ENCODE measurements at places on chromosomes 7 and 10. TPM values are rescaled to one million over a fixed set of nuclear protein-coding genes. Genes with fewer than 3 reads are reported as not detected.
A peak's percentile ranks its signal among the peaks of the same experiment; 100 is the strongest.

DNA sequence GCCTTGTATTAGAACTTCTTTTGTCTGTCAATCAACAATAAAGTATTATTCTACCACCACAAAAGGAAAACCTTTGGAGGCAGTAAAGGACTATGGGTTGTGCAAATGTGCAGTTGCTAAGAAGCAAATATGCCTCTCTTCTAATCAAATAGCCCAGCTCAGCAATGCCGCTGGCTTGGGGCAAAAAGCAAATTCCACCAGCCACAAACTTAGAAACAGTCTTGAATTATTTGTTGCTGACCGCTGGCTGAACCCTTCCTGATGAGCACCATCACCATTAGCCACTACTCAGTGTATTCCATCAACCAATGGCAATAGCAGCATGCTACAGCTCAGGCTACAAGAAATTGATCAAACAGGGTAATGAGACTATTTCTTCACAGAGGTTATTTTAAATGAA lies 51.0 kb downstream of the SKAP2 start:
- no peak for DNase-seq

- DNase-seq: peak; percentile 97
Observed at GRCh38 chr7:35694784-35695472, at the start of gene HERPUD2. Gene HERPUD2, minus strand, starts transcription at chr7:35695135. Its CDS starts 805 bp downstream, at chr7:35694330.

HOXA11 gene
- 25.0 TPM for total RNA-seq

DNA sequence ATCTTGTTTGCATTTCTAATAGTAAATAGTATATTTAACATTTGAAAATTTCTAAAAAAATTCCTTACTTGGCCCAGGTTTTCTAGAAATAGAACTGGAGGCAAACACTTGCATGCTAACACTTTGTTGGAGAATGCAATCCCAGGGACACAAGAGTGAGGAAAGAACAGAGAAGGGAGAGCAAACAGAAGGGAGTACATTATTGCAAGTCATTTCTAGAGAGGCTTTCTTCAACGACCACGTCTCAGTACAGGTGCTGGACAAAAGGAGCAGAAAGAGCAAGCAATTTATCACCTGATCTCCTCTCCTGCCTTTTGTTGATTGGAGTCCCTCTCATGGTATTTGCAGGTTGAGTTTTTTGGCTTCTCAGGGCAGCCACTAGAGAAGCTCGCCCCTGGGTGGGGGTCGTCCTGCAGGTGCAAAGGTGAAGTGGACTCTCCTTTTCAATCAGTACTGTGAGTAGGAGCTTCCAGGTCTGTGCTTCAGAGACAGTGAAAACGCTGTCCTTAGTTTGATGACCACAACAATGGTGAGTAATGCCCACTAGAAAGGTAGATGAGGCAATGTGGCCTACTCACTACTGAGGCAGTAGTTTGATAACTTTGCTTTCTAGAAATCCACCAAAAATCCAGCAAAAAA lies 5.2 kb downstream of the CPED1 start:
- DNase-seq: no peak

NEUROG3 gene
- not detected for total RNA-seq

DNA sequence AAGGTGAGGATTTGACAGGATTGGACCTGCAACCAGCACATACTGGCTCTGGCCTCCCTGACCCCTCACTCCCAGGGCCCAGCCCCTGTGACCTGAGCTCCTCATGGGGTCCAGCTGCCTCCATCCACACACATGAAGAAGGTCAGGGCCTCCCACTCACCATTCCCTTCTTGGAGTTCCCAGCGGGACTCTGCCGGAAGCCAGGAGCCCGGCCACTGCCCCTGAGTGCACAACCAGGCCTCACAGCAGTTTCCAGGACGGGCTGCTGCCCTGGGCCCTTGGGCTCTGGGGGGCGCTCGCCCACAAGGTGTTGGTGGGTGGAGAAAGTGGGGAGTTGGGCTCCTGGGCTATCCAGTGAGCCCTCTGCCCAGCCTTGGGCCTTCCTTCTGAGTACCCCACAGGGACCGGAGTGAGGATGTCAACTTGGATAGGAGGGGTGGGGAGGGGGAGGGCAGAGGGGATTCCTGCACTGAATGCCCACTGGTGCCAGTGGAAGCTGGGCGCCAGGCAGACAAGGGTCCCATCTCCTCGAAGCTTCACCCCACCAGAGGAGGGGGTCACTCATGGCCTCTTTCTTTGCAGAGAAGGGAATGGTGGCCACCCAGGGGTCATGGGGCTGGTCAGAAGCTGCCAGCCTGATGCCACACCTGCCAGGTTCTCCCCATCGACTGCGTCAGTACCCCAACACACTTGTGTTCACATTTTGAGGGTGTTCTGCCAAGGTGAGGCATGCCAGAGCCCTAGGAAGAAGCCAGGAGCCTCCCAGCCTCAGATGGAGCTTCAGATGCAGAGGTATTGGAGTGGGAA lies 115.3 kb downstream of the PTPN20 start:
- peak; percentile 48 for DNase-seq

DNA sequence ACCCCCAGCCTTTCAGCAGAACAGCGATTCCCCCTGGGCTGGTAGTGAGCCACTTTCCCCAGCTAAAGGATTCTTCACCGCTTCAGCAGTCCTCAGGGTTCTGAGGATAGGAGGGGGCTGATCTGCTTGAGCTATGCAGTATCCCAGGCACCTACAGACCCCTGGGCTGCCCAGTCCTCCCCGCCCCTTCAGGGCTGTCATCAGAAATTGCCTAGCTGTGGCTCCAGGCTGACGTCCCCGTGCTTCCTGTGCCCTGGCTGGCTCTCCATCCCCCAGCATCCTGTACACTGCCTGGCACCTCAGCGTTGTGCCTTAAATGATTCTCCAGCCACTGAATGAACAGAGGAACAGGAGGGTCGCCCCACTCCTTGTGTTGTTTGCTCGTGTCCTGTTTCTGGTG lies 38.4 kb upstream of the CDH23 start:
- no peak for DNase-seq

CRHR2 gene
- not detected for total RNA-seq

UNCX gene
- total RNA-seq: not detected

FGL2 gene
- 64.8 TPM for total RNA-seq

DNA sequence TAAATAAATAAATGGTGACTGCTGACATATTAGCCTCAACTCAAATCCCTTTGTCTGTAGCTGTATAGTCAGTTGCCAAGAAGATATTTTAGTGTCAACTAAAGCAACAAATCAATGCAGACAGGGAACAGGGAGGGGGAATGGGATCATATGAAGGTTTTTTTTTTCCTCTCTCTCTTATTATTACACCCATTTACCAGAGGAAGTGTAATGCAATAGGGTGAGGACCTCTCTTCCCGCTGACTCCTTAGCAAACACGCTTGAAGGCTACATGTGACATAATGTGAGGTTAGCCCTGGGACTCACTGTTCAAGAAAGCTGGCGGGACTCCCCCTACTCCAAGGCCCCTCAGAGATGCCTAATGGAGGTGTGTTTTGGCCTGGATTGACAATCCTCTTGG lies 88.2 kb downstream of the CHRM2 start:
- no peak for DNase-seq

Measured in sigmoid colon (tissue), 7 donors.